ENCODE measurements at places on chromosomes 3 and 15. TPM values are rescaled to one million over a fixed set of nuclear protein-coding genes. Genes with fewer than 3 reads are reported as not detected.
A peak's percentile ranks its signal among the peaks of the same experiment; 100 is the strongest.

The SPINT1 gene
- total RNA-seq = 4.5 TPM

The KLHL6 gene
- total RNA-seq = 3.0 TPM

The WDR72 gene
- total RNA-seq = 0.10 TPM

The CPNE9 gene
- 6.3 TPM for total RNA-seq

DNA sequence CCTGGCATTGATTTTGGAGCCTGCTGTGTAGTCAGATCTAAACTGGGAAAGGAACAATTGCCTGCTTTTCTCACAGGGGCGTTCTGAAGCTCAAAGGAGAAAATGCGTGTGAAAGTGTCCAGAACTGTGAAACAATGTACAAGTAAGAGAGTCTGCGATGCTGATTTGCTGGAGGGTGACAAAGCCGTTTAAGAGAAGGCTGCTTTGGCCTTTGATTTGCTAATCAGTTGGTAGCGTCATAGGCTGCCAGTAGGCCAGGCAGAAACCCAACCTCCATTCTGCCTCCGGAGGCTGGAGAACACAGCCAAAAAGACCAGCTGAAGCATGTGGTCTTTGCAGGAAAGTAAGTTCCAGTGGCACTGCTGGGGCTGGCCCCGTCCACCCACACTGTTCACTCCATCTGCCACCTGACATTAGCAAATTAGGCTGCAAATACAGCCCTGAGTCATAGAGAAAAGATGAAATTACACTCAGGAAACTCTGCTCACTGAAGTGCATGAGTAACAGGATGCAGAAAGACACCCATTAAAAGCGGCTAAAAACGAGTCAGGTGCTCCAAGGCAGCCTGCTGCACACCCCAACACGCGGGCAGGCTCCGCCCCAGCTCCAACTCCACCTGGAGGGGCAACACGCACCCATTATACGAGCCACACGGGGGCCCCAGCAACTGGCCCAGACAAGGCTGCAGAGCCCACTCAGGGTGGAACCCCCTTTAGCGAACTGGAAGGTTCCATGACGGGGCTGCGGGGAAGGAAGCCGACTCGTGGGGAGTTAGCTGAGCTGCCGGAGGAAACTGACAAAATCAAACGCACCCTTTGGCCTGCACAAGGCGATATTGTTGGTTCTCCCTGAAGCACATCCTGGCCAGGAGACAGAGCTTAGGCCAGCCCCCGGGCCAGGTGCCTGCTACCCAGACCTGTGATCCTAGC, 31.6 kb downstream of the ZDHHC19 start:
- no peaks in the 10 kb centered on the region for H3K36me3 ChIP-seq
- H3K4me1 ChIP-seq = peaks cover 23% of the 10 kb centered on the region
- no peaks in the 10 kb centered on the region for H3K27me3 ChIP-seq
- DNase-seq = no peak
- no peak overlapping the region for H3K4me3 ChIP-seq
- peak overlapping the region; percentile 79 for H3K27ac ChIP-seq

GRCh38 chr3:46981932-46982471, 2.5 kb downstream of the NBEAL2 start:
- no peak overlapping the region for H3K4me3 ChIP-seq
- DNase-seq = no peak
- H3K27me3 ChIP-seq = no peaks in the 10 kb centered on the region
- H3K27ac ChIP-seq = no peak overlapping the region

GRCh38 chr3:15927969-15928368, 130.2 kb upstream of the ANKRD28 start:
- no peak for DNase-seq
- no peak overlapping the region for H3K4me3 ChIP-seq
- H3K27me3 ChIP-seq = no peaks in the 10 kb centered on the region
- no peaks in the 10 kb centered on the region for H3K4me1 ChIP-seq
- H3K27ac ChIP-seq = no peak overlapping the region

Measured in spinal cord (tissue), 10 donors.